ENCODE measurements at places on chromosomes 11 and 22. TPM values are rescaled to one million over a fixed set of nuclear protein-coding genes. Genes with fewer than 3 reads are reported as not detected.

Gene ALDH3B1
- polyA plus RNA-seq, result 12.1 TPM

Gene UPK3A
- 0.72 TPM for polyA plus RNA-seq

Gene MRPL49
- 44.4 TPM for polyA plus RNA-seq

Gene CHKB
- 72.0 TPM for polyA plus RNA-seq

Gene MPZL2
- polyA plus RNA-seq, result 52.0 TPM

Gene FOXRED2
- 21.1 TPM for polyA plus RNA-seq

Gene SCN4B
- 7.5 TPM for polyA plus RNA-seq

Gene LMNTD2
- 5.2 TPM for polyA plus RNA-seq

Gene TMEM191B
- 0.58 TPM for polyA plus RNA-seq

Gene RFPL3
- not detected for polyA plus RNA-seq

Gene DGAT2
- polyA plus RNA-seq, result 1.2 TPM

Gene SCN3B
- polyA plus RNA-seq, result 7.2 TPM
